ENCODE measurements at places on chromosomes 2 and 18.

DNA sequence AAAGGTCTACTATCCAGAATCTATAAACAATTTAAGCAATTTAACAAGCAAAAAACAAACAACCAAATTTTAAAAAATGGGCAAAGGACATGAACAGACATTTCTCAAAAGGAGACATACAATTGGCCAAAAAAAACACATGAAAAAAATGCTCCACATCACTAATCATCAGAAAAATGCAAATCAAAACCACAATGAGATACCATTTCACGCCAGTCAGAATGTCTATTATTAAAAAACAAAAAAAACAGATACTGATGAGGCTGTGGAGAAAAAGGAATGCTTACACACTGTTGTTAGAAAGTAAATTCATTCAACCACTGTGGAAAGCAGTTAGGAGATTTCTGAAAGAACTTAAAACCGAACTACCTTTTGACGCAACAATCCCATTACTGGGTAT lies 66.4 kb upstream of the SESTD1 start:
- no peak for DNase-seq

DNA sequence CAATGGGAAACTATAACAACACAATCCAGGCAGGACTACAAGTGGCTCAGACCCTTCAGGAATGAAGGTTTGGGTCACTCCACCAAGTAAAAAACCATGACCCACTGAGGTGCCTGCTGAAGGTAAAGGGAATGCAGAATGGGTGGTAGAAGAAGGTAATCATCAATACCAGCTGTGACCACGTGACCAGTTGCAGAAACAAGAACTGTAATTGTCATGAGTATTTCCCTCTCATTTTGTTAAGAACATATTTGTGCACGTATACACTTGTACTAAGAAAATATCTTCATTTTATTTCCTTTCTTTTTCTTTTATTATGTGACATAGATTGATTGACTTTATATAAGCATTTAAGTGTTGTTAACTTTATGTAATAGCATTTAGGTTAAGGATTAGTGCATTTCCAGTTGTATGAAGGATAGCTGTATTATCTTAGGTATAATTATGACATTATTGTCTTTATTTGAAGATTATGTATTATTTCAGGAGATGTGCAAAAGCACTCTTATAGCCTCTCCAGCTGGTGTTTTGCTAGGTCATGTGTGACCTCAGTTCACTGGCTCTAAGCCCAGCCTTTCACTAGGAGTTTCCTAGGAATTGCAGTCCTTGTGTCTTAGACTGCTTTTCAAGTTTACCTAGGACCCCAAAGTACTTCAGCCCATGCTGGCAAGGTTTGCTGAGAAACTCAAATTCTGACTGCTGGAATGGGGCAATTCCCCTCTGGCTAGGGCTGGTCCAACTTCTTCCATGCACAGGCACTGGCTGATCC lies 125.7 kb upstream of the DPP10 start:
- no peak for DNase-seq

- no peak for DNase-seq
Observed at GRCh38 chr2:239073270-239073669, 225.4 kb downstream of the TWIST2 start.

- DNase-seq: no peak
Observed at GRCh38 chr2:19580830-19581229, 222.4 kb upstream of the OSR1 start.

DNA sequence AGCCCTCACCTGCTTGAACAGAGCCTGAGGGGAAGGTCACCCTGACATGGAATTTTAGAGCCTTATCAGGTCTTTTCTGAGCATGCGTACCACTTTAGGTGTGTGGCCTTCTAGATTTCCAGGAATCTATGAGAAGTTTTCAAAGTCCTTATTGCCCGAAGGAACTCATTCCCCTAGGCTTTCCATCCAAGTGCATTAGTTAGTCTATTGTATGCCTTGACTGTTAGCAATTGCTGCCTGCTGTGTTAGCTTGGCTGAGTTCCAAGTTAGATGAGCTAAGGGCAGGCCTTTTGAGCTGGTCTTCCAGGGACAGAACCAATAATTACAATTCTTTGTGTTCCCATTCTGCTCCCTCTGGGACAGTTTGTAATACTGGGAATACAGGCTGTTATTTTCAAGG lies 30.8 kb upstream of the PUM2 start:
- DNase-seq: no peak

- DNase-seq: no peak
Observed at GRCh38 chr2:18643326-18644114, 54.2 kb upstream of the NT5C1B start.

- DNase-seq: no peak
Observed at GRCh38 chr2:127953128-127953718, 67.5 kb upstream of the AMMECR1L start.

DNA sequence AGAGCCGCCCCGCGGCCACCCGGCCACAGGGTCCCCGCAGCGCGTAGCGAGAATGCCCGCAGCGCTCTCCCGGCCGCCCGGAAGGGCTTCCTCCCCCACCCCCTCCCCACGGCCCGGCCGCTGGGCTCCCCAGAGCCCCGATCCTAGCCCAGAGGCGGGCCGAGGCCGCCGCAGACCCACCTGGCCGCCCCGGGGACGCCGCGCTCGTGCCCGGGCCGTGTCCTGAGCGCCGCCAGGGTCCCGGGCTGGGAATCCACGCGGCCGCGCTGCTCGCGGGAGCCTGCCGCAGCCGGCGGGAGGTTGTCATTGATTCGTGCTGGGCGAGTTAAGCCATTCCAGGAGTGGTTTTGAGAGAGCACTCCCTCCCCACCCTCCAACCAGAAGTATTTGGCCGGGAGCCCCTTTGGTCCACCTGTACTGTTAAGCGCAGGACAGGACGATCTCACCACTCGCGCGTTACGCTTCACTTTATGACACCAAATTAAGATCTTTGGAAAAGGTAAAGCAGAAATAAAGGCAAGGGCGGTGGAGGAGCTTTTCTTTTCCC lies 206.4 kb upstream of the SMAD2 start:
- no peak for DNase-seq

DNA sequence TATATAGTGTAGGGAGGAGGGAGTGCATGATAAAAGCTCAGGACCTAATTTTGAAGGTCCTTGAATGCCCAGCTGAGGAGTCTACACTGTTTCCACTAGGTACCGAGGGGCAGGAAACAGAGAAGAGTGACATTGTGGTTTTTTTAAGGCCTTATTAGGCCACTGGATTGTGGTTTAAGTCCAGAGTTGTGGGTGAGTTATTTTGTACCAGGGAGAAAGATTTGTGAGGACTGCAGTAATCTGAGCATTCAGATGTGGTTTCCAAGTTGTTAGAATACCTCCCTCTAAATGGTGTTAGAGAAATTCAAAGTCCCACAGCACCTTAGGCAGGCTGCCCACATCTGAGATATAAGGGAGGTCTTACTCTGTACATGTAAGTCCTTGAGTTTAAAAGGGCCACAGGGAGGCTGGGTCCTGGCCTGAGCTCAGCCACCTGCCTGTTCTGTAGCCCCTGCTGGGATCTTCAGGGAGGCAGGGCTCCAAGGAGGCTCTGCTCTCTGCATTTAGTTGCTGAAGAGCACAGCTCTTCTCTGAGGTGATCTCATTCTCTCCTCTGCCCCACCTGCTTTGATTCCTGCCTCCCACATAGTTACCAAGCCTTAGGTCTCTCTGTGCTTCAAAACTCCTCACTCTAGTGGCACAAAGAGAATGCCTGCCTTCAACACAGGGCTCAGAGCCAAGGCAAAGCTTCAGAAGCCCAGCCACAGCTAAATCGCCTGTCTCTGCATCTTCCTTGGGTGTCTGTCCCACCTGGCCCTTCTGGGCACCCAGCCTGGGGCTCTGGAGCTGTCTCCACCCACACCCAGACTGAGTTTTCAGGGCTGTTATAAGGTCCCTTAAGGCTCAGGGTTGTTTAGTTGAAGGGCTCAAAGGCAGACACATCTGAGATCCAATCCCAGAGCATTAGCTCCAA lies 88.1 kb downstream of the VSNL1 start:
- DNase-seq: no peak

- DNase-seq: no peak
Observed at GRCh38 chr2:95174031-95174542, 8.5 kb downstream of the ZNF2 start.

GRCh38 chr18:2121224-2121623 lies 450.1 kb downstream of the METTL4 start:
- DNase-seq: no peak
